ENCODE measurements at places on chromosomes 3 and 15.

DNA sequence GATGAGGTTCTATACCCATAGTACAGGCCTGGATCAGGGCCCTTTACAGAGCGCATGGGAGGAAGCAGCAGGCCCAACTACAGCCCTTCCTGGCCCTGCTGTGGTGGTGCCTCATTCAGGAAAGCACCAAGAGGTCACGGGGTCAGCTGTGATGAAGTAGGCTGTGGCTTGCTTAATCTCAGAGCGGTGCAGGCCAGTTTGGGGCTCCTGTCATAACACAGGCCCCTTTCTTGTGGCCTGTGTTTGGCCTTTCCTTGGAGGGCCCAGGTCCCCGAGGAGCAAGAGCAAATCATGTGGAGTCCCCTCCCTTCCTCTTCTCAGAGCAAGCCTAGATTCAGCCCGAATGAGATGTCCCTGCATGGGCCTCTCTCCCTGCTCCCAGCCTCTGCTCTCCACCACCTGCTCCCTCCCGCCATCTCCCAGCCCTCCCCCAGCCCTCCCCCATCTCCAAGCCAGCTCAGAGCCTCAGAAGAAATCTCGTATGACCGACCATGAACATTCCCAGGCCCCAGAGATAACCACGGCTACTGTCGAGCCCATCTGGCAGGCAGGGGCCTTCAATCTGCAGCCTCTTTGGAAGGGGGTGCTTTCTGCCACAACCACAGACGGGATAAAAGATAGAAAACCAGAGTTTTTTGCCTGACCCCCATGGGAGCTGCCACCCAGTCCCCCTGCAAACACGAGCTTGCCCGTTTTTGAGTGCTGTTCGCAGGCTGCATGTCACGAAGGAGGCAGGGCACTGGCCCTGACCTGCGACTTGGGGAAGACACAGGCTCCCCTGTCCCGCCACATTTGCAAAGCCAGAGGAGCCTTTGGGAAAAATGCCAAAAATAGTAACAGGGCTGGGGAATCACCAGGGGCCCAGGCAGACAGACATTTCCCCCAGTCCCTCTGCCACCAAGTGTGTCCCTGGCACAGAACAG is 32.3 kb upstream of the DUSP7 start:
- no peak for DNase-seq

DNA sequence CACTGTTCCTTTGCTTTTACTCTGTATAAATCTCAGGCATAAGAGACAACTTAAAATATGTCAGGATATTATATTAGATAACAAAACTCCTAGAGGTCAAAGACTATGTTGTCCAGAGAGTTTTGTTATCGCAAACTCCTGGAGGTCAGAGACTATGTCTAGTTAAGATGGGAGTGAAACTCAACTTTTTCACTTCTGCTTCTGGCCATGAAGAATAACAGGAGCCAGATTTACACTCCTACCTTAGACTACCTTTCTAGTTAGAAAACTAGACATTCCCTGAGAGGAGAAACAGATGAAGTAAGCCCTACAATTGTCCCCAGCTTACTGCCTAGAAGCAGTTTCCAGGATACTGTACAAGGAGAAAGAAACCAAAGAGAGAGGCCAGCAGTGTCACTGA is 255.4 kb upstream of the UBE2E1 start:
- DNase-seq = no peak

DNA sequence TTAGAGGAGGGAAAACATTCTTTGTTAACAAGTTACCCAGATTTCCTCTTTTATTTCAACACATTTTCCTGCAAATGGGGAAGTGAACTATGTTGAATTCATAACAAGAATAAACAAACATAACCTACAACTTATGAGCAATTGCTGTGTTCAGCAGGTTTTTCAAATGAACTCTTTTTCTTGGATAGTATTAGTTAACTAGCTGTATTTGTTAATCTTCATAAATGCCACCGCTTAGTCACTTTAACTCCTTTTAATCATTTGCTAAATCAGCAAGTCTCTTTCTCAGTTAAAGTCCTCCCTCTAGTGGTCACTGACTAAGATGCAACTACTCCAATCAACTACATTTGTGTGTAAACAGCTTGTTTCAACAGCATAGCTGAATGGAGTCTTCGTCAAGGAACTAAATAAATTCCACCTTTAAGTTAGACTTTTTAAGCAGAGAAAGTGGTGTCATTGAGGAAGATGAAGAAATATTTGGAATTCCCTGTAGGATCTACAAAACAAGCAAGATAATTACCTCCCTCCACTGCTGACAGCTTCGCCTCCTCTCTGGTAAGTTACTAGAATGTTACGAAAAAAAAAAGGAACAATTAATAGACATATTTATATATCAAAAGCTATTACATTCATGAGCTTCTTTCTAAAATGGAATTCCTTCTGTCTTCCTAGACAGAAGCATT is 1122.0 kb downstream of the ROBO1 start:
- DNase-seq = no peak

- DNase-seq = no peak
These were observed 2.5 kb upstream of the FSIP1 start for GRCh38 chr15:39785139-39785538.

GRCh38 chr3:124248471-124249028 is 256.6 kb upstream of the ROPN1 start:
- no peak for DNase-seq

- DNase-seq = no peak
These were observed 112.2 kb upstream of the ETV5 start for GRCh38 chr3:186220911-186221645.

DNA sequence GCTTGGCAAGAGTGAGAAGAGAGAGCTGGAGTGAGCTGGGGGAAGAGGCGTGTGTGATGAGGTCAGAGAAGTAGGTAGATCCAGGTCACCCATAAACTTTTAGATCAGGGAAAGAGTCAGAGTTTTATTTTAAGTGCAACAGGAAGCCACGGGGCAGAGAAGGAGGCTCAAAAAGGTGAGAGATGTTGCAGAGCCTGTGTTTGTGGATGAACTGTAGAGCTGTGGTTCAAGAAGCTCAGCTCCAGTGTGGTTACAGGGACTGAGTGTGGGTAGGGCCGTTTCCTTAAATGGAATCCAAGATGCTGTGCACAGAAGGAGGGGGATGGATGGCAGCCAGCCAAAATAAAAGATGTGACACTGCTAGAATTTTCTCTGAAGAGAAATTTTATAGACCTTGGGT is 337.2 kb downstream of the SATB1 start:
- no peak for DNase-seq

GRCh38 chr3:121619691-121620090 is 26.5 kb downstream of the FBXO40 start:
- DNase-seq = no peak

DNA sequence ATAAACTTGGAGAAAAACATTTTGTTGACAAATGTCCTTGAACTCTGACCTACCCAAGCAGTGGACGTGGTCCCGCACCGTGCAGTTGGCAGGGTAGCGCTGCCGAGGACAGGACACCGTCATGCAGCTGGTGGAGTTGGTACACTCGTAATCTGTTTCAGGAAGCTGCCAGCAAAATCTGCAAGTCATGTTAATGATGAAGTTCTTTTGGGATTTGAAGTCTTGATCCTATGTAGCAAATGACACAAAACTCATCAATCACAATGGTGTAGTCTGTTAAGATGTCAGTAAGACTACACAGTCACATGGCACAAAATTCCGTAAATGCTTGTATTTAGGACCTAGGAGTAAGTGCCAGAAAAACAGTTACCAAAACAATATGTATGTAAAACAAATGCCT is 5.5 kb downstream of the TM2D3 start:
- no peak for DNase-seq

GRCh38 chr15:58584789-58585461 is 153.1 kb downstream of the LIPC start:
- no peak for DNase-seq

GRCh38 chr3:70716832-70717231 is 404.4 kb upstream of the MDFIC2 start:
- no peak for DNase-seq

DNA sequence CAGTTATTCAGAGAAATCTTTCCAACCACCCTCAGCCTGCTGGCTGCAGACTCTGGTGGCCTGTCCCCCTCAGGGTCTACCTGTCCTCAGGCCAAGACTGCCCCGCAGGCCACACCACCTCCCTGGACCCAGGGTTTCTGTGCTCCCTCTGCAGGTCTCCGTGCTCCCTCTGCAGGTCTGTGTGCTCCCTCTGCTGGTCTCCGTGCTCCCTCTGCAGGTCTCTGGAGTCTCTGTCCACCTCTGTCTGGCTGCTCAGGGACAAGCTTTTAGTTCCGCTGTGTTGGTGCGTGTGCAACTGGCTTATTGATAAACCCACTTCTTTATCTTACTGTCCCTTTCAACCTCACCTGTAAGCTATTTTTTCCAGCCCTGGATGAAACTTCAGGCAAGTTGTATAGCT is 30.1 kb downstream of the BDH1 start:
- no peak for DNase-seq

DNA sequence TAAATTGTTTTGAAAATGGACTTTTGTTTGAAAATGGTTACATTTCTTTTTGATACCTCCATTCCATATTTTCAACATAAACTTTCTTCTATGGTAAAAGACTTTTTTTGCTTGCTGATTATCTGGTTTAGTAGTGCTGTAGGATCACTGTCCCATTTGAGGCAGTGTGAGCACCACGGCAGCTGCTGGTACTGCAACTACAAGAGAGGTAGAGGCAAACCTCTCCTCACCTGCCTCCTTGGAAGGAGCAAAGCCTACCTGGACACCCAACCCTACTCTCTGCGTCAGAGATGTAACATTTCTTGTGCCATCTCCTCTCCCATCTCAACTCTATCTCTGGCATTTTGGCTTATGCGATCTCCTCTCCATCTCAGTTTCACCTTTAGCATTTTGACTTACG is 460.1 kb downstream of the SHQ1 start:
- no peak for DNase-seq

- no peak for DNase-seq
These were observed 47.6 kb downstream of the PSMD6 start for GRCh38 chr3:63975723-63976122.

GRCh38 chr15:58473724-58474123 is 41.9 kb downstream of the LIPC start:
- DNase-seq = no peak

DNA sequence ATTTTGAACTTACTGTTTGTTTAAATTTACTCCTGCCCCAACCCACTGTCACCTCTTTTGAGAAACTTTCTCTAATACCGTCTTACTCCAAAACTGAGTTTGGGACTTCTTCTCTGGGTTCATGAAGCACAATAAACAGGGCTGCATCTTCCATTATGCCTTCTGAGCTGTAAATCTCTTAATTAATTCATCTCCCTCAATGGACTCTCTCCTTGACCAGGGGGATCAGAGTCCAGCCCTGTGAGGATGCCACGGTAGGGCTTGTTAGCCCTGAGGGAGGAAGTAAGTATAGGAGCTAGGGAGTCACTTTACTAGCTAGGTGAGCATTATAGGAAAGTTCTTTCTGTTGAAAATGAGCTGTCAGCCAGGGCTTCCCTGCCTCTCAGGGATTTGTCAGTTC is 299.3 kb upstream of the SATB1 start:
- no peak for DNase-seq

Data from T follicular helper cell (primary cell).